ENCODE measurements at places on chromosomes 1 and 21. TPM values are rescaled to one million over a fixed set of nuclear protein-coding genes. Genes with fewer than 3 reads are reported as not detected.

Gene PLPPR5
- not detected for total RNA-seq

Gene NFIA
- total RNA-seq, result 5.3 TPM

Gene BTBD19
- 35.2 TPM for total RNA-seq

Gene AMY2A
- not detected for total RNA-seq

- DNase-seq, result no peak
- H3K4me3 ChIP-seq, result no peak overlapping the region
- H3K36me3 ChIP-seq, result no peaks in the 10 kb centered on the region
- H3K27me3 ChIP-seq, result no peaks in the 10 kb centered on the region
Measured at GRCh38 chr1:102098536-102098935, 101.8 kb upstream of the OLFM3 start.

DNA sequence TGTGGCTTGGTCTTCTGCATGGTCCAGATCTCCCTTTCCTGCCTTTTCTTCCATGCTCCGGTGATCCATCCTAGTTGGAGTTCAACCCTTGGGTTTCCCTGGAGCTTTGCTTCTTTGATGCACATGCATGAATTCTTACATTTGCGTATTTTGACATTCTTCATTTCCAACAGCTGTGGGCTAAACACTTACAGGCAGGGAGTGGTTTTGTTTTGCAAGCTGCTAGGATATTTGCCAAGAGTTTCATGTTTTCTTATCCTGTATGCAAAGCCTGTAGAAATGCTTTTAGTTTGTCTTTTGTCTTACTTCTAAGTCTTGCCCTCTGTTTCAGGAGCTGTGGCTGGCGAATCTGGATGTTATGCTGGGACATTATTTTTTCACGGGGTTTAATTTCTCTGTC, 90.3 kb upstream of the PAXBP1 start:
- peaks cover 13% of the 10 kb centered on the region for H3K27me3 ChIP-seq
- H3K4me1 ChIP-seq, result no peaks in the 10 kb centered on the region
- DNase-seq, result no peak
- no peak overlapping the region for H3K27ac ChIP-seq

- no peak overlapping the region for H3K27ac ChIP-seq
- H3K36me3 ChIP-seq, result no peaks in the 10 kb centered on the region
- H3K27me3 ChIP-seq, result peaks cover 2% of the 10 kb centered on the region
Measured at GRCh38 chr1:61536174-61537108, 188.5 kb downstream of the TM2D1 start.

Measured in activated CD4-positive, alpha-beta memory T cell treated with anti-CD3 and anti-CD28 coated beads for 36 hours (primary cell).